ENCODE measurements at places on chromosomes 4 and X.

DNA sequence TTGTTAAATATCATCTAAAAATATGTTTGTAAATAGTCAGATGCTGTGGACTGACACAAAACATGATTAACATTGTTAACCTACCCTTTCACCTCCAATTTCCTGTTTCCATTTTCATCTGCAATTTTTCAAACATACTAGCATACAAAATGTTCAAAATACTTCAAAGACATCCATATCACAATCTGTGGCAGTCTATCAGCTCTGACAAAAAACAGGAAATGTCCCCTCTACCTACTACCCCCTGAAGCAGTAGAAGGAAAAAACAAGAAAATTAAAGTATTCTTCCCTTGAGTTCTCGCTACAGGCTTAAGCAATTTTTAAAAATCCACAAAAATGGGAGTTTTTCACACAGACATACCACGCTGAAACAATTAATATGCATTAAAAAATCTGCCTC, 108.2 kb upstream of the MCF2 start:
- no peak for DNase-seq

GRCh38 chr4:3721627-3722026, 44.6 kb upstream of the ADRA2C start:
- DNase-seq: no peak

DNA sequence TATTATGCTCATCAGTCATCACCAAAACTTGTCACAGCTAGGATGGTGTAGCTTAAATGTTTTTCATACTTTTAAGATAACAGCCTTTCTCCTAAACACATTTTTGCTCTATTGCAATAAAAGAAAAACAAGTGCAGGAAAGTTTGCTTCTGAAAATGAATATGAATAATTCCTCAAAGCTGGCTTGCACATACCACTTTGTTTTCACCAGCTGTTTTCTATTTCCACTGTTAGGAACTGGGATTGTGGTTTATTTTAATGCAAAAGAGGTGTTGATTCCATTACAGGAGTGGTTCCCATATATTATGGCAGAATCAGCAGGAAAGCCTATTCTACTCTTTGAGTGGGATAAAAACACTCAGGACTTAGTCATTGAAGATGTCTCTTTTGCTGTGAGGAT, 145.9 kb downstream of the PPA2 start:
- DNase-seq: no peak

DNA sequence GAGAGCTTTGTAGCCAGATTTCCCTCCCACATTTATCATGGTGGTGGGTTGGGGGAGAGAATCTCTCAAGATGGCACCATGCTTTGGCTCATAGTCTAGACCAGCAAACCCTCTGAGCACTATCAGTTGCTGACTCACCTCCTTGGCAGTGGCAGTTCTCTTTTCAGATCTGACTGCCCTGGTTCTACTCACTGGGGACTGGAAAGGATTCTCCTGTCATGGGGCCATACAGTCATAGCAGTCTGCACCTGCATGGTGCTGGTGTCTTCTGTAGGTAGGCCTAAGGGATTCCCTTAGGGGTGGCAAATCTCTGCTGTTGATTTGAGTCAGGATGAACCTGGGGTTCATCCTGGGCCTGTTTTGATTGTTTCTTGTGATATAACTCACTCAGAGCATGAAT, 2.6 kb downstream of the TEX13B start:
- DNase-seq: no peak

DNA sequence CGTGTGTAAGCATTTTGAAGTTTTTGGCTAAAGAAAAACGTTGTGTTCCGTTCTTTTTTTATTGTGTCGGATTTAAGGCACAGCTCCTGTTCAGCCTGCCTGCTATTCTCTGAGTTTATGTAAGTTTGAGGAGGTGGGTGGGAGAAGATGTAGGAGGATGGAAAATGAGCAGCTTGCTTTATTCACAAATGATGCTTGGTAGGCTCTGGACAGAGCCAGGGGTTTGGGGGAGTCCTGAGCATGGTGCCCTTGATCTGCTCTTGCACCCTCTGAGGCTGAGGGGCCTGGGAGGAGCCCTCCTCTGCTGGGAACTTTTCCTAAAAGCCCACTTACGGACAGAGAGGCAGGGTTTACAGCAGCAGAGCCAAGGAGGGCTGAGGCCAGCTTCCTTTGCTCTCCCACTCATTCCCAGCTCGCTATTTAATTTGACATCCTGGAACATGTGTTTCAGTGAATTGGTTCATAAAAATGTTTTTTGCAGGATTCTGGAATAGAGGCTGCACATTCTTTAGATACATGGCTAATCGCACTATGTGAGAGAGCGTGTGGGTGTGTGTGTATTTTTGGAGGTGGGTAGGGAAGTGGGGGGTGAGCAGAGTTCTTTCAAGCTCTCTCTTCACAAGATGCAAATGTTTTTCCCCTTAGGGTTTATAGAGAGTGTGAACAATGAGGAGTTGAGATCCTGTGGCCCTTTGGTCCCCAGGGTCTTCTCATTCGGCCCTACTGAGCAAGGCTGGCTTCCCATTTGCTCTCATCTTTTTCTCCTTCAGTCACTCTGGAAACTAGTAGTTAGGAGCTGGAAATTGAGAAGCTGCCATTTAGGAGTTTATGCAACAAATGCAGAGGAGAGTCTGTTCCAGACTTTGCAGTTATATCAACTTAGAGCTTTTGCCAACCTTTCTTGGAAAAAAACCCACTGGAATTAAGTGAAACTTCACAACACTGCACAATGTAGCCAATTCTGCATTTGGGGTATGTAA, 32.1 kb downstream of the TMEM131L start:
- no peak for DNase-seq
